IPS-NIHi11 (cell line): ENCODE measurements at places on chromosomes 6 and 20.
A peak's percentile ranks its signal among the peaks of the same experiment; 100 is the strongest.

DNA sequence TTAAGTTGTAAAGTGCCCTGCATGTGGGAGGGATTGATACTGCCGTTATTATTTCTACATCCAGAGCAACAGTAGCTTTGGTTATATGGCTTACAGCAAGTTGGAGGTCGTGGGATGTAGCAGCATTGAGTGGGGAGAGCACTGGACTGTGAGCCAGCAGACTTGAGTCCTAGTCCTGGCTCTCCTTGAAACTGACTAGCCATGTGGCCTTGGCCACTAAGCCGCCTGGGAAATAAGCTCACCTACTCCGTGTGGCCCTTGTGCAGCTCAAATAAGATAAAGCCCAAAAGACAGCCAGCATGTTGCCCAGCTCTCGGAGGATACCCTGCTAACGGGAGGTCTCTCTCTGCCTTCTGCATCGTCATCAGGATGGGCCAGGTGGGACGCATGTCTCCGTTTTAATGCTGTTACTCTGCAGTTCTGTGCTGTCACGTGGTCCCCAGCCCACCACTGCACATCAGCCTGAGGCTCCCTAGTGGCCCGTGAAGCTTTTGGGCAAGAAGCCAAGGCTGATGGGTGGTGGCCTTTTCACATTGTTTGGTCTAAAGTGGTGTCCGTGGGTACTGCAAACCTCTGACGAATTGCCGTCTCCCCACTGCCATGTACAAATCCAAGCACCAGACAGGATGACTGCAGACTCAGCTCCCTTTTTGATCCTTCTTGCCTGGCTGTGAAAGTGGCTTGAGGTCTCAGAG is 7.9 kb downstream of the EPB41L1 start:
- DNase-seq = no peak

DNA sequence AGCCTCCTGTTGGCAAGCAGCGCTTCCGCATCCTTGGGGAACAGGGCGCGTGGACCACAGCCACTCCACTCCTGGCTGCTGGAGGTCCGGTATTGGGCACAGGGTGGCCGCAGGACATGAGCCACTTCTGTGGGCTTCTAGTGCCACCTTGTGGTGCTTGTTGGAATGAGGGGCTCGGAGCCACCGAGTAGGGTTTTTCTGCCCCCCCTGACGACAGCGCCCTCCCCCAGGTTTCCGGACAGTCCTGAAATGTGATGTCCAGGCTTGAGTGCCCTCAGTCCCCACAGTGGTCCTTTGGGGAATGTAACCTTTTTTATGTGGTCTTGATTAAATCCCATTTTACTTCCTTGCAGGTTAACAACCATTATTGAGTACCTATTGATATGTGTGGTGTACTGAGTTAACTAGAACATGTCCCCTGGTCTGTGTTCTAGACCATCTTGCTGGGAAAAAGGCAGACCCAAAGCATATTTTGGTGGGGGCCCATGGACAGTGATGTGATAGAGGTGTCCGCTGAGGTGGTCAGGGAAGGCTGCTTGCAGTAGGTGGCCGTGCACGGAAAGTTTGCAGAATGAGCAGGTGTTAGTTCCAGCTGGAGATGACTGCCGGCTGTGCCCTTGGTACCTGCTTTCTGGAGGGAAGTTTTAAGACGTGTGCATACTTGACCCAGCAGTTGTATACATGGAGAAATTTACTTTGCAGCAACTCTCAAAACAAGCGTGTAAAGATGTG is 70.0 kb downstream of the PTPN1 start:
- peak; percentile 90 for DNase-seq

GRCh38 chr20:42556575-42556974 is 633.1 kb downstream of the PTPRT start:
- no peak for DNase-seq

DNA sequence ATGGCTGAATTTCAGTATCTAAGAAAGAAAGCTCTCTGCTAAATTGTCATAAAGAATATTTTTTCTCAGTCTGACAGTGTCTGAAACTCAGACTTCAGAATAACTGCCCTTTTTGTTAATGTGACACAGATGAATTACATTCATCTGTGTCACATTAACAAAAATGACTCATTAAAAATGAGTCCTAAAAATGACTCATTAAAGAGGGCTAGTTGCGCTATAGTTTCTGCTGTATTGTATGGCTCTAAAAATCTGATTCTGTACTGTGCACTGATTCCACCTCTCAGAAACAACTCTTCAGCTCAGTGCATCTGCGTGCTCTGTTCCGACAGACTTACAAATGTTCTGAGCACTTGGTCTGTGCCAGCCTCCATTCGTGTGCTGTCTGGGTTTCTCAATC is 15.0 kb downstream of the RNF114 start:
- no peak for DNase-seq

DNA sequence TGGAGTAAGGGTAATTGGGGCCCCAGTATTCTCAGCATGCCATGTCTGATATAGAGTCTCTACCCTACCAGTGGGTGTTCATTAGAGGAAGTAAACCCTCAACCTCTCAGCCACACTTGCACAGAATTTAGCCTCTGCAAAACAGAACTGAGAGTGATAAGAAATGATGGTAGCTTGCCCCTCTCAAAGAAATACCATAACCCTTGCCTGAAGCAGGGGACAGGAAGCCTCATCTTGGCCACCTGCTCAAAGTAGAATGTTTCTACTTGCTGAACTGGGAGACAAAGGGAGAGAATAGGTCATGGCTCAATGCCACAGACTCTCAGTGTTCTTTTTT is 33.7 kb downstream of the SPTLC3 start:
- no peak for DNase-seq

- no peak for DNase-seq
Observed at GRCh38 chr6:1477432-1478090, 88.2 kb downstream of the FOXF2 start.

DNA sequence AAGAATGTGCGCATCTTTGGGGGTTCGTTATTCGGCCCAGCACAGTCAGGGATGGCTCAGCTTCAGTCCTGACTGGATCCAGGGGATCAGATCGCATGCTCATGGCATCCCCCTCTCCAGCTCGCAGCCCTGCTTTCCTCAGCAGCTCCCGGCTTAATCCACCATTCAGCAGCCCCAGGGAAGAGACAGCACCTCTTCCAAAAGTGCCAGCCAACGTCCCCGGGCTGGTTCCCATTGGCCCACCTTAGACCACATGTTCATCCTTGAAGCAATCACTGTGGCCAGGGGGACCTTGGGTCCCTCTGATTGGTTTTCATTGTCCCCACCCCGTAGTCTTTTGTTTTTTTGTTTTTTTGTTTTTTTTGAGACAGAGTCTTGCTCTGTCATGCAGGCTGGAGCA is 188.7 kb downstream of the ZMYND8 start:
- DNase-seq = peak; percentile 33

- no peak for DNase-seq
Observed at GRCh38 chr6:168782187-168782751, 341.3 kb downstream of the SMOC2 start.

GRCh38 chr6:12060780-12061609 is 48.9 kb downstream of the HIVEP1 start:
- DNase-seq = peak; percentile 71

DNA sequence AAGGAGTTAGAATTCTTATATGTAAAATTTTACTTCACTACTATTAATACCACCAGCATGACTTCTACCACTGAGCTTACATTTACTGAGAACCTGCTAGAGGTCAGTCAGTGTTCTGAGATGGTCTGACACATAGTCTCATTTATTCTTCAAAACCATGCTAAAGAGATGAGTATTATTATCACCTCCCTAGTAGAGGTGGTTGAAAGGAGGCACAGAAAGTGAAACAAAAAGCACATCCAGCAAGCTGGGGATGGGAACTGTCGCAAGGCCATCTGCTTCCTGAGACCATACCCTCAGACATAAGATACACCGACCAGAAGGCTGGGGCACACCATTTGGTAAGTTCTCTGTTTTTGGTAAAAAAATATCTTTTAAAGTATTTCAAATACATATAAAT is 137.7 kb downstream of the INSM1 start:
- DNase-seq = no peak

DNA sequence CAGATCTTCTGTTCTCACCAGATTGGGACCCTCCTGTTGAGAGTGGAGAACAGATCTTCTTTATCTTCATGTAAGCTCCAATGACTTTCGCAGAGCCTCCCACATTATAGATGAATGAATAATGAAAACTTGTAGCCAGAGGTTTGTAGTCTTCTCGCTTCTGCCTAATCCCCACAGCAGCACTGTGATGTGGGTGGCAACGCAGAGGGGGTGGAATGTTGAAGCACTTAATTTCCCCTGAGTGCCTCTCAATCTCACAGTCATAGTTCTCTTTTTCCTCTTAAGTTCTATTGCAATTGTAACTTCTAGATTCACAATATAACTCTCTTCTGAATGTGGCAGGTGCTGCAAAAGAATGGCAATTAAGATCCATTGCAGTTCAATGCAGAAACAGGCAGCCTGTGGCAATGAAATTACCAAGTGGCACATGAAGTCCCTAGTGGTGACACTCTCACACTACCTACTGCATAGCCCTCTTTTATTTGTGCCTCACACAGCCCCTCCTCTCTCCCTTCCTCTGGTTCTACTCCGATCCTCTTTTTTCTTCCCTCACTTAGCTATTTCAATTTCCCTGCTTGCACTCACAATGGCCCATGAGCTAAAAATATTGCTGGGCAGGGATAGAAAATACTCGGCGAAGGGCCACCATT is 281.9 kb downstream of the UBE3D start:
- peak; percentile 60 for DNase-seq

- peak; percentile 98 for DNase-seq
Observed at GRCh38 chr20:62971950-62972844, 19.7 kb downstream of the SLC17A9 start.

GRCh38 chr6:19181211-19181610 is 656.0 kb upstream of the ID4 start:
- no peak for DNase-seq

- no peak for DNase-seq
Observed at GRCh38 chr20:8367689-8368088, 235.6 kb downstream of the PLCB1 start.

GRCh38 chr6:45265246-45265645 is 62.9 kb upstream of the RUNX2 start:
- no peak for DNase-seq

GRCh38 chr6:49556429-49556837 is 6.0 kb downstream of the C6orf141 start:
- DNase-seq = peak; percentile 39

DNA sequence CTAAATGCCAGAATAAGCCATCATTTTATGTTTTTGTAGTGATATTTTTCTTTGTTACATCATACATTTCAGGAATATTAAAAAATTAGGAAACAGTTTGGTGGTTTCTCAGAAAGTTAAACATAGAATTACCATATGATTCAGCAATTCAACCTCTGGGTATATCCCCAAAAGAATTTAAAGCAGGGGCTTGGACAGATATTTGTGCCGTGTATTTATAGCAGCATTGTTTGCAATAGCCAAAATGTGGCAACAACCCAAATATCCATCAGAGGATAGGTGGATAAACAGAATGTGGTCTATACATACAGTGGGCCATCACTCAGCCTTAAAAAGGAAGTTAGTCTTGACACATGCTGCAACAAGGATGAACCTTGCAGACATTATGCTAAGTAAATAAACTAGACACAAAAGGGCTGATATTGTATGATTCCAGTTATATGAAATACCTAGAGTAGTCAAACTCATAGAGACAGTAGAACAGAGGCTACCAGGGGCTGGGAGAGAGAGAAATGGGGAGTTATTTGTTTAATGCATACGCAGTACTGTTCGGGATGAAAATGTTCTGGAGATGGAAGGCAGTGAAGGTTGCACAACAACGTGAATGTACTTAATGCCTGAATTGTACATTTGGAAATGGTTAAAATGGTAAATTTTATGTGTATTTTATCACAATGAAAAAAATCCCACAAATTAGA is 18.9 kb upstream of the TRAF3IP2 start:
- no peak for DNase-seq

DNA sequence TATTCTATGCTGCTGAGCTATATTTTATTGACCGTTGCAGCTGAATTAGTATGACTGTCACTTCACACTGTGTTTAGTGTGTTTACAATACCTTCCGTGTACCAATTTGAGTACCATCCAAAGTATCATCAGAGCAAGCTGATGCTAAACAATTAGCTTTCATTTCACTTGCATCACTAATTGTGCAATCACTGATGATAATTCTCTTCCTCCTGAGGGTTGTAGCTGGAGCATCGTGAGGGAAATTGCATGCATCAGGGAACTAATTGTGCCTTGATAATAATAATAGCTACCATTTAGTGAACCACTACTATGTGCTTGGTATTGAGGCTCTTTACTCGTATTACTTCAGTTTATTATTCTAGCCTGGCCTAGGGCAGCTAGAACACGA is 384.8 kb upstream of the SOX4 start:
- DNase-seq = no peak

DNA sequence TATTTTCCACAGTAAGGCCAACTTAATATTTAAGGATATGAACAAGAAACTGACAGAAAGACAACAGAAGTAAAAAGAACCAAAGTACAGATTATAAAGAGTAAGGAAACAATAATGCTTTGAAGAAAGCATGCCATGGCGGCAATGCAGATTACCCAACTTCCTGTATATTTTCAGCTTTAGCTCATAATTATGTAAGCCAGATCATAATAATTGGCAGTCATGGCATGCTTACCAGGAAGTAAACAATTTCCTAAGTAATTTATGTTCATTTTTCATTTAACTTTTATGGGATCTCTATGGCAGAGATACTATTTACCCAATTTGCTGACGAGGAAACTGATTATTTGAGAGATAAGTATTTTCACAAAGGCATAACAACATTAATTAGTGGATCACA is 988.7 kb downstream of the HACE1 start:
- no peak for DNase-seq

GRCh38 chr20:1075616-1076015 is 42.8 kb upstream of the PSMF1 start:
- DNase-seq = no peak

DNA sequence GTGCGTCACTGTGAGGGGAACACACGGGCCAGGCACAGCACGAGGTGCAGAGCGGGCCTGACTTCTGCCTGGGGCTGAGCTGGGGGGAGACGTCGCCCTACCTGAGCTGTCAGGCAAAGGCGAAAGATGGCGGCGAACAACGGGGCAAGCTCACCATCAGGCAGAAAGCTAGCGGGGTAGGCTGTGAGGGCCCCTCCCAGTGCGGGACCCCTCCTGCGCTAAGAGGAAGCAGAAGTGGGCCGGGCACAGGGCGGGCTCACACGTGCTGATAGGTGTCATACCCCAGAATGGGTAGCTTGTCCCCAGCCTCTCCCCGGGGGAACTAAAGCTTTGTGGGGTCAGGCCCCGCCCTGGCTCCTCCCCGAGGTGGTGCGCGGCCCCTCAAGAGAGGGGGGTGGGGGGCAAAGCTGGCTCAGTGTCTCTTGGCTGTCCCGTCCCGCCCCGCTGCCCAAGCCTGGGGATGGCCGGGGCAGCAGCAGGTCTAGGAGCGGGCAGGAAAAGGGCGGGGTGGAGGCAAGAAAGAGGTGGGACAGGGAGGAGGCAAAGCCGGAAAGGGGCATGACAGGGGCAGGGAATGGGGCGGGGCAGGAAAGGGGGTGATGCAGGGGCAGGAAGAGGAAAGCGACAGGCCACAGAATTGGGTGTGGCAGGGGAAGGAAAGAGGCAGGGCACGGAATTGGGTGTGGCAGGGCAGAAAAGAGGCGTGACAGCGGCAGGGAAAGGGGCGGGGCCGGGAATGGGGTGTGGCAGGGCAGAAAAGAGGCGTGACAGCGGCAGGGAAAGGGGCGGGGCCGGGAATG is 14.7 kb downstream of the UCKL1 start:
- peak; percentile 77 for DNase-seq
